Sciatic nerve (tissue), 2 donors: ENCODE measurements at places on chromosomes 1 and 21.

DNA sequence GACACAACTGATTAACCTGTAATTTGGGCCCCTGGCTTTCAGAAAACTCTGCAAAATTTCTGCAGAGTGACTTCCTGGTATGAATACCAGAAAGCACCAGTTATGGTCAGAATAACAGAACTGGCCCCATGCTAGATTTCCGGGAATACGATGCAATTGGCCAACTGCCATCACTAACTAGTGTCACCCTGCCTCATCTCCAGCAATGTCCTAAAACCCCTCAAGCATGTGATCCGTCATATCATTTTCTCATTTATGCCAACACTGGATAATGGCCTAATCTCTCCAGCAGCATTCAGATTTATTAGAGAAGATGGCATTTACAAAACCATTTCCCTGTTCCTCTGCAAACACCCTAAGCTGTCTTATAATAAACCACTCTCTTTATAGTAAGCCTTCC lies 15.4 kb downstream of the KAZN start:
- no peak for DNase-seq

- no peak for DNase-seq
These were observed 66.4 kb downstream of the LMX1A start for GRCh38 chr1:165290148-165290547.

DNA sequence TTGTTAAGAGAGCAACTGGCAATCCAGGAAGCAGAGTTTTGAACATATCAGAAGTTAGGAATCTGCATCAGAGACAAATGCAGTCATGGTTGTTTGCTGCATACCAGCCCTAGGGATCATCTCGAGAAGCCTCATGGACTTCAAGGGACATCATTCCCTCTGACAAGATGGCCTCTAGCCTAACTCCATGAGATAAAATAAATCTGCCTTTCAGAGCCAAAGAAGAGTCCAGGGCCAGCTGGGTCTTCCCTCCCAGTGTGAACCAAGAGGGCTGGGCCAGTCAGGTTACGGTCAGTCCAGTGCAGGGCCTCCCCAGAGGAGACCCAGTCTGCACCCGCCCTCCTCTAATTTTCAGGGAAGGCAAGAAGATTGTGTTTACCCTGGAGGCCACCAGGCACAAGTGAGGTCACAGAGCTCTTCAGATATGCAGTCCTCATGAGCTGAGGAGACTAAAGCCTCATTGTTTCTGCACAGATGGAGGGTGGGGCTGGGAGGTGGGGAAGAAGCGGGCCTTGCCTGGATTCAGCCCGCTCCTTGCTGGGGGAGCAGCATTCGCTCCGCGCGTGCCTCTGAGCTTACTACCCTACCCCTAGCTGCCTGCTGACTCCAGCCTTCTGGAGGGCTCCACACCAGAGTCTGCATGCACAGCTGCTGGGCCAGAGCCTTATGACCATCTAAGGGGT lies 52.8 kb downstream of the CAPN2 start:
- peak; percentile 74 for DNase-seq

DNA sequence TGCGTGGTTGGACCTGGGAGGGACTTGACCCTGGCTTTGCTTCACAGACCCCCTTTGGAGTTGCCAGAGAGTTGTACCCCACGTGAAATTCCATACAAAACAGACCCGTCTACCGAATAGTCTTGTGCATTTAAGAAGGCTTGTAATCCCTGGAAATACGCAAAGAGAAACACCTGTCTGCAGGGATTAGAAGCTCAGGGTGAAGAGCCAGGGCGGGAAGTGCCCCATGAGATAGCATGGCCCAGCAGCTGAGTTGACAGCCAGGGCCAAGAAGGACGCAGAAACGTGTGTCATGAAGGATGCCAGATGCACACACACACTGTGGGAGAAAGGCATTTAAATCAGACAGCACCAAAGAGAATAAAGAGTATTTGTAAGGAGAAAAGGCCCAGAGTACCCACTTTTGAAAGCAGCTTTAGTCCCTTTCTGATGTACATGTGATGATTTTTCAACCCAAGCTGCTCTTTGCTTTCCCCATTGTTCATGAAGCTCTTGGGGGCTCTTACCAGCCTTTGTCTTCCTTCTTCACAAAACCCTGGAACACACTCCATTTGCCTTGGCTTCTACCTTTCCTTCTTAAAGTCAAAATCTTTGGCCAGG lies 46.6 kb downstream of the PCP4 start:
- DNase-seq = no peak

DNA sequence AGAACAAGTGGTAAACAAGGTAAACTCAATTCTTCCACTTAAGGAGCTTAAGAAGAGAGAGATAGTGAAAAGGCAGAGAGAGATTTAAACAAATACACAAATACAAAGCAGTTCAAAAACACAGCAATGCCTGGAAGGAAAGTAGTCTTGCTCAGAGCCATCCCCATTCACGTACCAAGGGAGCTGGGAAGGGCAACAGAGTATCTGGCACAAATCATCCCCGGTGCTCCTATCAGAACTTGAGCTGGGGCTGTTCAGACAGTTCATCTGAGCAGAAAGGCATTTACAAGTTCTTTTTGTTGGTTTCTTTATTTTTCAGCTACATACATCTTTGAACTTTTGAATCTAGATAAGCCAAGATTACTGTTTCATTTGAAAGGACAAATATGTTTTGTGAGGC lies 233.9 kb downstream of the KCNH1 start:
- no peak for DNase-seq

DNA sequence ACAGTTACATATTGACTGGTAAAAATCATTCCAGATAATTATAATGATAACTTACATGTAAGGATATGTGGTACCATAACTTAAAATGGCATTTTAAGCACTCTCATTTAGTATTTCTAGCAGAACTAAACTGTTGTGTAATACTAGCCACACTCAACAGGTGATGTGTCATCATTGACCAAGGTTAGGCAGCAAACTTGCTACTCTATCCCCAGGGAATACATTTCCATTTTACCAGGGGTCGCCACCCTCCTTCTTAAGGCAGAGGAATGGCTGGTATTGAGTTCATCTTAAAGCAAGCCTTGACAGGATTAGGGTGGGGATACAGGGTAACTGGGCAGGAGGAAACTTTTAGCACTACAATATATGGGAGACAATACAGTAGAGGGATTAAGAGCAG lies 259.8 kb upstream of the CAMK1G start:
- DNase-seq = no peak

DNA sequence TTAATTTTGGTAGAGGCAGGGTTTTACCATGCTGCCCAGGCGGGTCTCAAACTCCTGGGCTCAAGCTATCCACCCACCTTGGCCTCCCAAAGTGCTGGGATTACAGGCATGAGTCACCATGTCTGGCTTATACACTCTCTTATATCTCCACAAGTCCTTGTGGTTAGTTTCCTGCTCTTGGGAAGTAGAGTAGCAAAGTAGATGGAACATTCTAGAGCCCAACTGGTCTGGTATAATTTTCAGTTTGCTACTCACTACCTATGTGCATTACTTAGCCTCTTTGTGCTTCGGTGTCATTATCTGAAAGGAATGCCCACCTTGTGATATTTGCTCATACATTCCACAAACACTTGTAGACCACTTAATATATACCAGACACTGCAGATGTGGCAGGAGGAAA lies 96.6 kb upstream of the IPO9 start:
- DNase-seq = no peak

DNA sequence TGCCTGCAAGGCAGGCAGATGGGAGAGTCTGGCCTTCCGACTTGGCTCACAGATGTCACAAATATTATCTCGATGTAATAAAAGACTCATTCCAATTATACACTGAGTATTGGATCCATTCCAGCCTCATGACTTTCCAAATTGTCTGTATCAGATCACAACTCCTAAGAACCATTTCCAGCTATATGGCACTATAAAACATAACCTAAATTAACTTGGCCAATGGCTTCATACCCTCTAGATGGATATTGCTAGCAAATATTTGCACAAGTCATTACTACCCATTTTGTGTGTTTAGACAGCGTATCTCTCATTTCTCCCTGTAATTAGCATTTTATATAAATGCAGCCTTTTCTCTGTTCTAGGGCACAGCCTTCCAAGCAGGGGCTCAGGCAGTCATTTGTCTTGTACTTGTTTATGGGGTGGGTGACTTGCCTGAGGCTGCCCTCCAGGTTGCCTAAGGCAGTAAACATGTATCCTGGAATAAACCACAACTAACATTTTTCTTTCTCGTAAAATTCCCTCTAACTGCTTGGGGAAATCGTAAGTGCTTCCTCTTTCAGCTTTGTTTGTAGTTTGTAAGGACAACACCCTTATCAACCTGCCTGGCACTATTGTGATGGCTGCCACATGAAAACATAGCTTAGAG lies 70.6 kb upstream of the KCNJ6 start:
- DNase-seq = no peak

GRCh38 chr1:206001476-206001888 lies 1.7 kb downstream of the RAB7B start:
- peak; percentile 58 for DNase-seq

DNA sequence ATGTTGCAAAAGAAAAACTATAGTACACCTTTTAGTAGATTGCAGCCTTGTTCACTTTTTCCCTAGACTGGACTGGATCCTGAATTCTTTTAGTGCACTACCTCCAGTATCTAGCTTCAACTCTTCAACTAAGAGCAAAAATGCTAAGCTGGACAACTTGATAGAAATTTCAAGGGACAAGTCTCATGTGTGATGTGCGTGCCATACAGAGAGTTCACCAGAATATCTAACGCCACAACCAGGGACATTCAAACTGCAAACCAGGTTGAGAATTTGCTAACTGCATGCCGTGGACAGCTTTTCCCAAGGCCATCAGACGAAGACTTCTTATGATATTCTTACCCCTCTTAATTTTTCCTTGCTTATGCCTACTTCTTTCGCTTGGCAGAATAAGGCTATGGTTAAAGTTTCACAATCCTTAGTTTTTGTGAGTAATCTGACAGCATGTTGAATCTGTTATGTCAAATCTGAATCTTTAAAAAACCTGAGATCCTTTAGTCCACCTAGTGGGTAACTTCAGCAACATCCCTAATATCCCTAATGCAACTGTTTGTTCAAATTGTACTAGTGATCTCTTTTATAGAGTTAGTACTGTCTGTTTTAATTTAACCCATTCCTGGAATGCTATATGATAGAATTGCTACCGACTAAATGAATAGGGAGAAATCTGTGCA lies 66.4 kb downstream of the DDAH1 start:
- no peak for DNase-seq

- no peak for DNase-seq
These were observed 213.4 kb downstream of the FGGY start for GRCh38 chr1:59510249-59510648.

DNA sequence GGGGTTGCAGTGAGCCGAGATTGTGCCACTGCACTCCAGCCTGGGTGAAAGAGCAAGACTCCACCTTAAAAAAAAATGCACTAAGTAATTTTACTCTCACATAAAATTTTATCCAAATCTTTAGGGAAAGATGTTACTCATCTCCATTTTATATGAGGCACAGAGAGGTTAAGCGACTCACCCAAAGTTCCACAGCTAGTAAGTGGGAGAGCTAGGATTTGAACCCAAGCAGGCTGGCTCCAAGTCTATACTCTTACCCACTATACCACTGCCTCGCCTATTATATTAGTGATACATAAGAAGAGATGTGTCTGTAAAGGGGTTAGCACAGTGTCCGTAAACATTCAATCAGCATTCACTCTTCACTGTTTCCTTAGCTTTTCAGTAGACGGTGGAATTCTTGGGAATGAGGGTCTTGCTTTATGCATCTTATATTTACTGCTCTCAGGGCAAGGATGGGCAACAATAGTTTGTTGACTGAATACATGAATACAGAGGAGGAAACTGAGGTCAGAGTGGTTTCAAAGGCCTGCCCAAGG lies 15.1 kb downstream of the LDLRAD2 start:
- no peak for DNase-seq

GRCh38 chr1:53390261-53390660 lies 62.4 kb upstream of the LRP8 start:
- no peak for DNase-seq

DNA sequence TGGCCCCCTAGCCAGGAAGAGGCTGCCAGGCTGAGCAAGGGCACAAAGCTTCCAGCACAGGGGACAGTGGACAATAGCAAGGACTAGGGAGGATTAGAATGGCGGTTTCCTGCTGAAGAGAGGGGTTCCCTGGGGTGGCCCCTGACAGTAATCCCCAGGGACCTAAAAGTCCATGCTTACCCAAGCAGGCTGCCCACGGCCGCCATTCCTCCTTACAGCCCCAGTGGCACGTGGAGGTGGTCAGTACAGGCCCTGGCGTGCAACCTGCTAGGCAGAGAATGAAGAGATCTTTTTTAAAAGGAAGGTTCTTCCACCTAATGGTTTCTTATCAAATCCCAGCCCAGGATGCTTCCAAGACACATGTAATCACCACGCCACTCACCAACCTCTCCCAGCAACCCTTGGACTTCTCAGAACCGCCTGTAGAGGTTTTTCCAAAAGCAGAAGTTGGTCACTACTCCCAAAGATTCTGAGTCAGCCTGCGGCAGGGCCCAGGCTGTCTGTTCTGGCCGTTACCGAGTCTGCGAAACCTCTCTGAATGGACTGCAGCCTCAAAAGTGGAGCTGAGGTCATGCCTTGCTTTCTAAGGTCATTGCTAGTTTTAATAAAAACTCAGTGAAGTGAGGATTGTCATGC lies 926 bp downstream of the MRPL55 start:
- DNase-seq = no peak

GRCh38 chr1:8860738-8861516 lies 17.6 kb downstream of the ENO1 start:
- DNase-seq = no peak

- DNase-seq = no peak
These were observed 9.3 kb downstream of the C1QB start for GRCh38 chr1:22662318-22662717.

DNA sequence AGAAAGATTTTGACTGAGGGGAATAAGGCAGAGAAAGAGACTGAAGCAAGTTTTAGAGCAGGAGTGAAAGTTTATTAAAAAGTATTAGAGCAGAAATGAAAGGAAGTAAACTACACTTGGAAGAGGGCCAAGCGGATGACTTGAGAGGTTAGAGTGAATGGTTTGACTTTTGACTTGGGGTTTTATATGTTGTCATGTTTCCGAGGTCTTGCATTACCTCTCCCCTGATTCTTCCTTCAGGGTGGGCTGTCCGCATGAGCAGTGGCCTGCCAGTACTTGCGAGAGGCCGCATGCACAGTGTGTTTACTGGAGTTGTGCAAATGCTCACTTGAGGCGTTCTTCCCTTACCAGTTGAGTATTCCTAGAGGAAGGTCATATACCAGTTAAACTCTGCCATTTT lies 13.0 kb upstream of the DENND2D start:
- no peak for DNase-seq

DNA sequence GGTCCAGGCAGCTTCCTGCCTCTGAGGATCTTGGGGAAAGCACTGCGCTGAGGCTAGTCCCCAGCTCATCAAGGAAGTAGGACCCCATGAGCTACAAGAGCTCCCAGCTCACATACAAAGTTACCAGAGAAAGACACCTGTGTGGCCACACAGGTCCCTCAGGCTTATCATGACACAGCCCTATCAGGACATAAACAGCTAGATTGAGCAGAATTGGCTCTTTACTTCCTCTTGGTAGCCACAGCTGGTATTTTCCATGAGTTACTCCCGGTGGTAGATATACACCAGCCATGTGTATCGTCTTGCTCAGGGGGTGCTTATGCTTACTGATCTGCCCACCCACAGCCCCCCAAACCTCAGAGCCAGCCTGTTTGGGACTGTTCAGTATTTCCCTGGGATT lies 1.2 kb downstream of the LENEP start:
- no peak for DNase-seq
